Activated T-helper 9 cell treated with anti-CD3 and anti-CD28 coated beads, Interleukin-2, amount 50 U/mL, for 16 hours (primary cell): ENCODE measurements at places on chromosomes 3 and 15.

- no peak for DNase-seq
Observed at GRCh38 chr3:99960941-99961340, 143.3 kb downstream of the CMSS1 start.

GRCh38 chr3:127590282-127590592 lies 296 bp downstream of the TPRA1 start:
- DNase-seq: no peak

DNA sequence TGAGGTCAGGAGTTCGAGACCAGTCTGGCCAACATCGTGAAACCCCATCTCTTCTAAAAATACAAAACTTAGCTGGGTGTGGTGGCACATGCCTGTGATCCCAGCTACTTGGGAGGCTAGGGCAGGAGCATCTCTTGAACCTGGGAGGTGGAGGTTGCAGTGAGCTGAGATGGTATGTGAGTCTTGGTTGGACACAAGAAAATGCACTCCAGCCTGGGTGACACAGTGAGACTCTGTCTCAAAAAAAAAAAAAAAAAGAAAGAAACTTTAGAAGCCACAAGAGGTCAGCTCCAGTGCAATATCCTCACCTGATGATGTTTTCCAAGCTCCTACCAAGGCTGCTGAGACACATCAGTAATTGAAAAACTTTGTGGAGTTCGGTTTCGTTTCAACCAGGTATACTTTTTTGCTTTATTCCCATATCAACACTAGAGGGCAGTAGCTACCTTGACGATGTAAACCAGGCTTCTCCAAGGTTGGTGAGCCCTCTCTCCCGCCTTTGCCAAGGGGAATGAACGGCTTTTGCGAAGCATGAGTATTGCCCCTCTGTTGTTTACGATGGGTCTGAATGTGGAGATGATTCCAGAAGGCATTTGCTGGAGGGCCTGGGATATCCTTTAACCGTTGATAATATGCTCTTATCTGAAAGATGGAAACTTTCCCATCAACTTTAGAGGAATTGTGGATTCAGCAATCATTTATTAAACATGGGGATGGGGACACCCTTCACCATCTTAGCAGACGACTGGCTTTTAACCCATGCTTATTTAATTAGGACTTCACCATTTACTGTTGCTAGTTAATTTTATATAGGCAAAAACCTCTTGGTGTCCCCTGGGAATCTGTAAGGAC lies 202.8 kb downstream of the SV2B start:
- DNase-seq: no peak

DNA sequence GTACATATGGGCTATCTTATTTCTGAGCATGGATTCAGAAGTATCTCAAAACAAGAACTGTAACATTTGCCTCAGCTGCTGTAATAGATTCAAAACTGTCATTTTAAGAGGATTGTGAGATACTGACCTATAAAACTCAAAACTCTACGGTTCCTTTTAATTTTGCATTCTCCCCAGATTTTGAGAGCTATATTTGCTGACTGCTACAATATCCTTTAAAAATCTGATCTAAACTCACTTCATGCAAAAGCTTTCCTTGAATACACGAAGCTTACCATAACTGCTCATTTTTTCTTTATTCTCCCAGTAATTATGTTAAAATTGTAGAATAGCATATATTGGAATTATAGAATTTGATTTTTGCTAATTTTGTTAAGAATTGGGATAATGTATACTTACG lies 158.7 kb upstream of the ROBO1 start:
- no peak for DNase-seq

GRCh38 chr3:31920310-31920709 lies 60.8 kb downstream of the OSBPL10 start:
- no peak for DNase-seq

- no peak for DNase-seq
Observed at GRCh38 chr3:100506355-100506754, 13.9 kb downstream of the TMEM45A start.

DNA sequence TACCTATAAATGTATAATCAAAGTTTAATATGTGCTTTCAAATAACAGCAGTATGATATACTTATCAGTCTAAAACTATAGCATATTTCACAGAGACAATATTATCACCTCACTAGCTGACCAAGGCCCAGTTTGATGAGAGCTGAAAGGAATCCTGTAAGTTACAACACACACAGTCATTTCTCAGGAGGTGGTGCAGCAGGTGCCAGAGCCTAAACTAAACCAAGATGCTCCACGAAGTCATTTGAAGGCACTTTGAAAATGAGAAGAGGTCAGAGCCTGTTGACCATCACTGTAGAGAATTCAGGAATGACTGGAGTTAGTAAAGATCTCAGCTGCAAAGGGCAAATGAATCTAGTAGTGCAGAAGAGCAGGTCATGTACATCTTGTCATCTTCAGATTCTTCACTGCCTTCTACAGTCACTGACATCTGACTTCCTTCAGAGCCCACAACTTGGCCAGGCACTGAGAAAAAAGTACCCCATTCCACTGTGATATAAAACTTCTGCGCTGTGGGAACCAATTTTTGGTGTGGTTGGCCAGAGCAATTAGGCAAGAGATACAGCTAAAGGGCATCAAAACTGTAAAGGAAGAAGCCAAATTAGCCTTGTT lies 7.9 kb downstream of the GBE1 start:
- DNase-seq: no peak
